ENCODE measurements at places on chromosomes 6 and 20.
A peak's percentile ranks its signal among the peaks of the same experiment; 100 is the strongest.

- DNase-seq = no peak
Observed at GRCh38 chr6:33278392-33278741, 1.4 kb downstream of the B3GALT4 start.

DNA sequence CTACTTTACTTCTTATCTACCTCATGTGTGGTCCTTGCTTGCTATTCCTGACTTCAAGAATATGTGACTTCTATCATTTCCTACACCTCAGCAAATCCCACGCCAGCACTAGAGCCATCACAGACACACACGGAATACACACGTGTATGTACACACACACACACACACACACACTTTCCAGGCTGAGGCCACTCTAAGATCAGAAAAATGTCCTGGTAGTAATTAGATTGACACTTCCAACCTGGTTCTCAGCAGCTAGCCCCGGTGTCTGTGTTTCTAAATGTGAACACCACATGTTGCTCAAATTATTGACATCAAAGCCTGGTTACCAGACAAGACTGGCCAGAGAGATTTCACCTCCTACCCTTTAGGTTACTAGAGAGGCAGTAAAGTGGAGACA is 54.1 kb upstream of the SASH1 start:
- DNase-seq = no peak

GRCh38 chr20:58698741-58699622 is 6.4 kb downstream of the NPEPL1 start:
- no peak for DNase-seq

- no peak for DNase-seq
Observed at GRCh38 chr20:23081263-23081819, 4.8 kb downstream of the CD93 start.

GRCh38 chr20:32449057-32449889 is 91.1 kb downstream of the ASXL1 start:
- no peak for DNase-seq

DNA sequence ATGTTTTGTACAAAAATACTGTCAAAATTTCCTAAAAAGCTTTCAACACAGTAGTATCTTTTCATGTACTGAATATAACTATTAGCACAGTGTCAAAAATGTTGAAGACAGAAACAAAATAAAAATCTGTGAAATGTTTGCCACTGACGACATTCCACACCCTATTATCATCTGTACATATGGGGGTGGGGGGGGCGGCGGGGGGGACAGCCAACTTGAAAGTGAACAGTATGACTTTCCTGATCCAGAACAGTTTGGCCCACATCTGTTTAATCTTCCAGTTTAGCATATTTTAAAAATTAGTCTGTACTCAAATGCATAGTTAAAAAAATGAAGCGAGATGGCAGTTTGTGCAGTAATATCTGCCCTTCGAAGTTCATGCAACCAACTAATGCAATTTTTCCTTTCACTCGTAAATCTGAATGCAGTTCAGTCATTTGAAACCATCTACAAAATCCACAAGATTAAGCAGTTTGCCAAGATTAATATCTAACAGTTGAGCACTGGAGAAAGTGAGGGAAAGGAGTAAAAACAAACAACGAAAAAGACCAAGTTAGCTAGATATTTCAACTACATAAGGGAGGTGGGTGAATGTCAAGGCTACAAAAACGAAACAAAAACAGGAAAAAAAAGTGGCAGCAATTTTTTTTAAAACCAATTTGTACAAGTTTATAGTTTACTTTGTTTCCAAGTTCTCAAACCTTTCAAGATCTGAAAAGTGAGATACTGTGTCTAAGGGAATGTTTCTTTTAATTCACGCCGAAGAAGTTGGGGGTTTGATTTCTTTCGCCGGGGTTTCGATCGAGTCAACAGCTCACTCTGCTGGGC is 1.9 kb downstream of the CITED2 start:
- no peak for DNase-seq

DNA sequence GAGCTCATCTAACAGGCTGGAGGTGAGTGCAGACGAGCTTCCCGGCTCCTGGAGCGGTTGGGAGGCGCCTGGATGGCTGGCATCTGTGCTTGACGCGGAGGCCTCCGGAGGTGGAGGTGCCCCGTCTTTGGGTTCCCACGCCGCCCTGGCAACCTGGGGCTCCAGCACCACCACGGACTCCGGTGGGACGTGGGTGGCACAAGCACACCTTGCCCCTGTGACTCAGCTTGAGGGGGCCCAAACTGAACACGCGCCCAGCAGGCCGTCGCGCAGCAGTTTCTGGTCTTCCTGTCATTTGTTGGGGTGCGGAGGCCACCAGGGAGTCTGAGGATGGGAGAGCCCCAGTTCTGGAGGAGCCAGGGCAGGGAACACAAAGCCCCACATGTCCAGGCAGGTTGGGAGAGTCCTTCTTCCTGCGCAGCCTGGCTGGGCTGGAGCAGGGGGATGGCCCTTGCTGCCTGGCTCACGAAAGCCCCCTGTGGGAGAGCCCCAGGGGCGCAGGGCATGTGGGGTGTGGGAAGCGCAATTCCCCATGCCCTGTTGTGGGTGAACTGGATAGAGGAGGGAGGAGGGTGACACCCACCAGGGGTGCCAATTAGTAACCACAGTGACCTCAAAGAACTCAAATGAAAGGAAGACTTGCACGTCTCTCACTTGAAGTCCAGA is 1378.6 kb upstream of the DEFB115 start:
- peak; percentile 4 for DNase-seq

GRCh38 chr20:17590245-17590644 is 20.4 kb downstream of the DSTN start:
- DNase-seq = no peak

GRCh38 chr6:35484921-35485392 is 11.9 kb downstream of the TEAD3 start:
- DNase-seq = peak; percentile 40

- DNase-seq = no peak
Observed at GRCh38 chr20:24895431-24895830, 53.6 kb upstream of the CST7 start.

DNA sequence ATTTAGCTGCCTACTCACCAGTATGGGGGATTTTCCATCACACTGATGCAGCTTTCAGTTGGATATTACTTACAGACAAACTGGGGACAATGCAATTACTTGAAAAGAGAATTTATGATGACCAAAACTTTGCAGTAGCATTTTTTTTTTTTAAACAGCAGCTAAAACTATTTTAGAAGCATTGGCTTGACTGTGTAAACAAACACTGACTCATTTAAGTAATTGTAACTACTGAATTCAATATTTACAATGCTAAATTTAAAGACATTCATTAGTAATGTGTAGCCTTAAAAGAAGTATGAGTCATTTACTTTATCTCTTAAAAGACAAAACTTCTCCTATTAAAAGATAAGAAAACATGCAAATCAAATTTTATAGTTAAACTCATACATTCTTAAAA is 295.9 kb upstream of the FERMT1 start:
- DNase-seq = no peak

GRCh38 chr6:139369568-139370282 is 4.7 kb downstream of the CITED2 start:
- DNase-seq = peak; percentile 72

DNA sequence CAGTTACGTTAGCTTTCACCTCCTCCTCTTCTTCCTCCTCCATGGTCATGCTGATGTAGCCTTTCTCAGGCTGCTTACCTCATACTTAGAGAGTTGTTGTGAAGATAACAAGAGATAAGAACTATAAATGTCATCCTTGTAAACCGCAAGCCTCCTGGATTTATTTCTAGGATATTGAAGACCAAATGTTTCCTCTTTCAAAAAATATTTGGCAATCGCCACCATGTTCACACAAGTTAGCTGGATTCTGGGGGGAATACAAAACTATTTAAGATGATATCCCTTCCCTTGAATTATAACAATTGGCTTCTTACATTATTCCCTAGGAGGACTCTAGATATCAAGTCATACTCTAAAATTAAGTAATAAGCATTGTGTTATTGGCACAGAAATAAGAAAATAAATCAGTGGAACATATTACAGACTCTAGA is 99.8 kb upstream of the PLEKHG1 start:
- no peak for DNase-seq

DNA sequence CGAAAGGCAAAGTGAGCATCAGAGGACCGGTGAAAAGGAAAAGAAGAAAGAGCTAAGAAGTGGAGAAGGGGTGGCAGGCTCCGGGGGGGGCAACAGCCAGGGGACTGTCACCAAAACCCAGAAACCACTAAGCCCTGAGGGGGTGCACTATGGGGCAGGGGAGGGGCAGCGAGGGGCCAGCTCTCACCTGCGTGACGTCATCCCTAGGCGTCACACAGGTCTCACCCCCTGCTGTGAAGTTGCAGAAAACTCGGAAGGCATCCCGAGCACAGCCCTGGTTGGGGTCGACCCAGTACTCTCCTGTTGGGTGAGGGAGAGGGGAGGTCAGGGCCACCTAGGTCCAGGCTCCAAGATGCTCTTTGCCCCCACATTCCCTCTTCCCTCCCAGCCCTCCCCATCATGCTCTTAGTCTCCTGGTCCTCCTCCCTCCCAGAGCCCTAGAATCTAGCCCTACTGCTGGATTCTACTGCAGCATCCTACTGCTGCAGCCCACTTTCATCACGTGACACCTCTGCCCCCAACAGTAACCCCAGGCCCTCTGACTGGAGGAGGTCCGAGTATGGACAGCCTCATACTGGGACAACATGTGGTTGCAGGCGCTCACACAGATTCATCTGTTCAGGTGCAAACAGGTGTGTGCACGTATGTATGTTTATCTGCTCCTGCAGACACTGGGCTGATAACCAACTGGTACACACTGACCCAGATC is 27.4 kb downstream of the COL11A2 start:
- no peak for DNase-seq

DNA sequence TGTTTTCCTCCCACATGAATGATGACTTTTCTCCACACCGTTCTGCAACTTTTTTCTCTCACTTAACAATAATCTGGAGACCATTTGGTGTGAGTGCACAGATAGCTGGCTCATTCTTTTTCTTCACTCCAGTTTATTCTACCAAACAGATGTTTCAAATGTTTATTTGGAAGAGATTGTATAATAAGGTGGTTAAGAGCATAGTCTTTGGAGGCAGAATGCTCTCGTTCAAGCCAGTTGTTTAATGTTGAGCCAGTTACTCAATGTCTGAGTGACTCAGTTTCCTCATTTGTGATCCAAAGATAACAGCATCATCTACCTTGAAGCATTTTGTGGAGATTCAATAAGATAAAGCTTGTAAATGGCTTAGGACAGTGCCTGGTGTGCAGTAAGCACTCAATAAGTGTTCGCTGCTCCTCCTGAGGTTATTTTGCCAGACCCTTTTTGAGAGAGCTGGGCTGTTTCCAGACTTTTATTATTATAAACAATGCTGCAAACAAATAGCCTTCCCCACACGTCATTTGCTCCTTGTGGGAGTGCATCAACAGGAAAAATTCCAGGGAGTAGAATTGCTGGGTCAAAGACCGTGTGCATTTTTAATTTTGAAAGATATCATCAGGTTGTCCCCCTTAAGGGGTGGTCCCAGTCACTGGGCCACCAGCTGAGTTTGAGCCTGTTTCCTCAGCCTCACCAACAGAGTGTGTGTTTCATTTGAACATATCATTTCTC is 70.6 kb downstream of the VEGFA start:
- DNase-seq = no peak

- DNase-seq = no peak
Observed at GRCh38 chr20:61387204-61387953, 135.3 kb downstream of the CDH4 start.

GRCh38 chr20:60340232-60340631 is 382.0 kb downstream of the CDH26 start:
- DNase-seq = no peak

DNA sequence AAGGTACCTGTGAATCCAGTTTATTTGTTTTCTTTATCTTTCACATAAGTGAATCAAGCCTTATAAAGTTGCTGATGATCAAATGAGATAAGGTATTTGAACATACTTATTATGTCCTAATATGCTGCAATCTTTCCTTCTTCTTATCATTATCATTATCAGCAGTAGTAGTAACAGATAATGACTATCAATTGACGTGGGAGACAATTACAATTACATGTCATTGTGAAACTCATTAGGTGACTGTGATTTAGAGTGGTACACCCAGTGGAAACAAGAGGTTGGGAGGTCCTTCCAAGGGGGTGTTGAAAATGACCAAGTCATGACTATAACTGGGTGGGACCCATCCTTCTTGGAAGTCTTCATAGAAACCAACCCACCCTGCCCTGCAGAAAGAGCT is 2.8 kb downstream of the CLIC5 start:
- DNase-seq = no peak

DNA sequence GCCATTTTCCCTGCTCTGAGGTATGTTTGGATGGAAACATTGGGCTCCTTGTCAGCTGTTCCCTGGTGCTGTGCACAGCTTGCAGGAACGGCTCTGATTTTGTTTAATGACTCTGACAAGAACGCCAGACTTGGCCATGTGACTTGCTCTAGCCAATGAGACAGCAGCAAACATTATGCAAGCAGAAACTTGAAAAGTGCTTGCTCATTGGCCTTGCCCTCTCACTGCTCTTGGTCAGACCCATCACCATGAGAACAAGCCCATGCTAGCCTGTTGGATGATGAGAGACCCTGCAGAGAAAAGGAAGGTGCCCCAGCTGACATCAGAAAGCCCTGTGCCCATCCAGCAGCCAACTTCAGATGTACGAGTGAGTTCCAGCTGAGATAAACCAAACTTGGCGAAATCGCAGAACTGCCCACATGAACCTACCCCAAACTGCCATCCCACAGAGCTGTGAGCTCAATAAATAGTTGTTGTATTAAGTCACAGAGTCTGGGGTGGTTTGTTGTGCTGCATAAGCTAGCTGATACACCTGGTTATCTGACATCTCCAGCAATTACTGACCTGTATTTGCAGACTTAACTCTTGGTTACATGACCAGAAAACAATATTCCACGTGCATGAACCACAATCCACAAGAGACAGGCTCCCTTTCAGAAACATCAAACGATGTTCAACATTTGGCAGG is 96.9 kb downstream of the JPH2 start:
- peak; percentile 54 for DNase-seq

- DNase-seq = no peak
Observed at GRCh38 chr6:163996491-163996890, 582.0 kb downstream of the QKI start.

- DNase-seq = no peak
Observed at GRCh38 chr6:36793296-36793912, 45.8 kb downstream of the CPNE5 start.

- DNase-seq = no peak
Observed at GRCh38 chr6:38420207-38420606, 219.5 kb downstream of the BTBD9 start.

- no peak for DNase-seq
Observed at GRCh38 chr6:40148882-40149573, 214.8 kb upstream of the MOCS1 start.

GRCh38 chr20:58209652-58210397 is 18.6 kb downstream of the ANKRD60 start:
- peak; percentile 89 for DNase-seq

All from ELF-1 (cell line).